Stimulated activated CD8-positive, alpha-beta memory T cell treated with anti-CD3 and anti-CD28 coated beads, Interleukin-2, amount 100 ng/mL, for 1 hour (primary cell): ENCODE measurements at places on chromosomes 12 and 14.

DNA sequence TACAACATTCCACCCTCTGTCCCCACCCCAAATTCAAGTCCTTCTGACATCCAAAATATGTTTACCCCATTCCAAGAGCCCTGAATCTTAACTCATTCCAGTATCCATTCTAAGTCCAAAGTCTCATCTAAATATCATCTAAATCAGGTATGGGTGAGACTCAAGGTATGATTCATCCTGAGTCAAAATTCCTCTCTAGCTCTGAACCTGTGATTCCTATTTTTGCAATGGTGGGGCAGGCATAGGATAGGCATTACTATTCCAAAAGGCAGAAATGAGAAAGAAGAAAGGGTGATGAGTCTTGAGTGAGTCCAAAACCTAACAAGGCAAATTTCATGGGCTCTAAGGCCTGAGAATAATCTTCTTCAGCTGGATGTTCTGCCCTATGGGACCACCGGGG lies 140.3 kb upstream of the FAR2 start:
- DNase-seq = no peak

- no peak for DNase-seq
Measured at GRCh38 chr14:63713764-63714163, 14.1 kb downstream of the SGPP1 start.

DNA sequence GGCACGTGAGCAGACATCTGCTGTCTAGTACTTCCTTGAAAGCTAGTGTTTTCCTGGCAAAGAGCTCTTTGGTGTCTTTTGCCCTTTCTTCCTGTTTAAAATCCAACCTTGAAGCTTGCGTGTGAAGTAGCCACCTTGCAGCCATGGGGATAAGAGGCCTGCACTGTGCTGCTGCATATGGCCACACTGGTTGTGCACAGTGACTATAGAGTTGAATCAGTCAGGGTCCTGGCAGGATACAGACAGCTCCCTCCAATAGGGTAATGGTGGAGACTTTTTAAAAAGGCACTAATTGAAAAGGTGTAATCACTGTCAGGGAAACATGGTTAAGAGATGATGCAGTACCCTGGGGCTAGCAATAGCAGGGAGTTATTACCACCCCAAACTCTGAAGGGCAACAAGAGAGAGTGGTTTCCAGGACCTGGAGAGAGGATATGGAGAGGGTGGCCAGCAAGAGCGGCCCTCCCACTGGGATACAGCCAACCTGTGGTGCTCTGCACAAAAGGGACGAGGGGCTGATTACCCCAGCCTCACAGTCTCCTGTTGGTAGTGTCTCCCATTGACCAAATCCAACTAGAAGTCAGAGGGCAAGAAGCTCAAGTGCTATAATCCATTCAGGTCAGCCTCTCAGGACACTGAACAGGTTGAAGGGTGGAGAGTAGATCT lies 4.8 kb upstream of the GLT8D2 start:
- no peak for DNase-seq

DNA sequence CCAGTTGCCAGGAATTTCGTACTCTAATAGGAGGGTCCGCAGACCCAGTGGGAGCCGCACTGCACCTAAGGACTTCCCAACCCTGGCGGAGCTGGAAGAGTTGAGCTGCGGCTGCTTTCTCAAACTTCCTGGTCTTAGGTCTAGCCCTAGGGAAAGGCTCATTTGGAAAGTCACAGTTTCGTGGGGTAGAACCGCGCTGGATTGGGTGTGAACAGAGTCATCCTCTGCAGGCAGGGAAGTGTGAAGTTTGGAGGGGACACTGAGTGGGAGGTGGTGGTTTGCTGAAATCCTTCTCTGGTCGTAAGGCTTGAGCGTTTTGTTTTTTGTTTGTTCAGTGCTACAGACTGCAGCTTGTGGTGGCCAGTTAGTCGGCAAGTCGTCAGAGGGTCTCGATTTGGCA lies 18.8 kb downstream of the PRKAB1 start:
- DNase-seq = no peak

GRCh38 chr14:21047378-21047781 lies 5.2 kb downstream of the RNASE7 start:
- no peak for DNase-seq

DNA sequence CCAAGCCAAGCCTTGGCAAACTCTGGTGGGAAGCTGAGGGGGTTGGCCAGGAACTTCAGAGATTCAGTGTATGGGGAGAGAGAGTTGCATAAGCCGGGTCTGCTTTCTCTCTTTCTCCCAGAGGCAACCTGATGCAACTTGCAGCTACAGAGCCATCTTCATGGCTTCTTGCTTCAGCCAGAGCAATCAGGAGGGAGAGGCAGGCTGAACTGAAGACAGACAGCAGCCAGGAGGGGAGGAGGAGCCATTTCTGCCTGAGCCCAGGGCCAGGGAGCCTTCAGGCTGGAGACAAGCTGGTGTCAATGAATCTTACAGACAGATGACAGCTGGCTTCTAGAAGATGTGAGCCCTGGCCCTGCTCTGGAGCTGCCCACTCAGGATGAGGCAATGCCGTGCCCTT lies 18.7 kb downstream of the NPC2 start:
- DNase-seq = no peak

DNA sequence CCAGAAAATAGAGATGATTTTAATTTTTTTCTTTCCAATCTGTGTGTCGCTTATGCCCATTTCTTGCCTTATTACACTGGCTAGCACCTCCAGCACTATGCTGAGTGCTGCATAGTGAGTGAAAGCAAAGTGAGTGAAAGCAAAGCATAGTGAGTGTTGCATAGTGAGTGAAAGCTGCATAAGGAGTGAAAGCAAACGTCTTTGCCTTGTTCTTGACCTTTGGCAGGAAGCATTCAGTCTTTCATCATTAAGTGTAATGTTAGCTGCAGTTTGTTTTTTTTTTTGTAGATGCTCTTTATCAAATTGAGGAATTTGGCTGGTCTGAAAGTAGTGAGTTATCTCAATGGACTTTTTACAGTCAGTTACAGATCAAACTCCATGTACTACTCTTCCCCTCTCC lies 6.9 kb upstream of the CORO1C start:
- DNase-seq = no peak

DNA sequence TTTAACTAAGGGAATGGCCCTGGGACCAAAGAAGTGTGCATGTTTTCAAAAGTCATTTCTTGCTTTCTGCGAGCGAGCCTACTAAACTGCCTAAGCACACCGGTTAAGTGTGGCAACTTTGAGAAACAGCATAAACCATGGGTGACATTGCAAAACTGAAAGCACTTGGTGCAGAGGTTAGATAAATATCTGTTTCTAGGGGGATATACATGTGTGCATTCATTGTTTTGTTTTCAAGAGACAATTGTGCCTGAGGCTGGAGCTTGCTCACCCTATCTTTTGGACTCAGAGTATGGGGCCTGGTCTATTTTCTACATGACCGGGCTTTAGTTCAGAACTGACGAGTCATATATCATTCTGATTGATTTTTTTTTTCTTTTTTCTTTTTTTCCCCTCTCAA lies 923.4 kb downstream of the NRXN3 start:
- DNase-seq = no peak

- no peak for DNase-seq
Measured at GRCh38 chr12:58139894-58140293, 198.5 kb downstream of the ATP23 start.

DNA sequence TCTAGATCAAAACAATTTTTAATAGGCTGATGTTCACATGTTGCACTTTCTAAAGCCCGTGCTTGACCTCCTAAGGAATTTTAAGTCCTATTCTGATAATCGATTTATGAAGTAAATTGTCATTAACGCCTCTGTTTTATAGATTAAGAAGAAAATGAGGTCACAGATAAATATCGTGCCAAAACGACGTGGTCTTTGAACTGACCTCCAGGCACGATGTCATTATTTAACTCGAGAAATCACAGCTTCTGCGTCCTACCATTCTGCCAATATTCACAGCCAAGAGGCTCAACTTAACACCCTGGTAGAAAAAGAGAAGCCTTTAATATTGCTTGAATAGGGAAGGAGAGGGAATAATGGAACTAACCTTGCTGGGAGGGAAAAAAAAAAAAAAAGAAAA lies 888 bp upstream of the EEA1 start:
- no peak for DNase-seq

DNA sequence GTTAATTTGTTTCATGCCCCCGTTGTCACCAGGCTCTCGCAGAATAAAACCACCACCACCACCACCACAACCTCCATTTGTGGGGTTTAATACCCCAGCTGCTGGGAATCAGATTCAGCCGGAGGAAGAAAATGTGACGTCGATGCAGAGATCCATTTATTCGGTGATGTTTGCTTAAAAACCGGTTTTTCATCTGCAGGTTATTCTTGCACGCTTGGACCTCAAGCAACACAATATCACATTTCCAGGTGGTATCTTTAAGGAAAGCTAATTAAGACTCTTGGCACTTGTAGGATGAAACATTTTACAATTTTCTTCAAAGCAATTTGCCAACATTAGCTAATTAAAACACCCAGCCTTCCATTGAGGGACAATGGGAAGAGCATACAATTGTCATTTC lies 39.8 kb downstream of the SPRING1 start:
- no peak for DNase-seq

DNA sequence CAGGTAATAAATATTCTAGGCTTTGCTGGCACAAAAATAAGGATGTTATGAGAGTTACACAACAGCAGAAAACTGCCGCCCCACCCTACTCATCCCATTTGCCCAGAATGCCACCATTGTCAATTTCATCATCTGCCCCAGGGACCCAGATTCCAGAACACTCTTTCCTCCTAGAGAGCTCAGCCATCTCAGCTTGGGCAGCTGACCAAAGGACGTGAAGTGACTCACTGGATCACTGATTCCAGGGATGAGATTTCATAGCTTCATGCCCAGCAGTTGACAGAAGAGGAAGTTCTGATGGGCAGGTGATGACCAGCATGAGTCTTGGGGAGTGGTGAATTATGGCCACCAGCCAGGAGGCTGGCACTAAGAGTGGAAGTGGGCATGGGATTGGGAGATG lies 450.3 kb downstream of the RMST start:
- DNase-seq = no peak

DNA sequence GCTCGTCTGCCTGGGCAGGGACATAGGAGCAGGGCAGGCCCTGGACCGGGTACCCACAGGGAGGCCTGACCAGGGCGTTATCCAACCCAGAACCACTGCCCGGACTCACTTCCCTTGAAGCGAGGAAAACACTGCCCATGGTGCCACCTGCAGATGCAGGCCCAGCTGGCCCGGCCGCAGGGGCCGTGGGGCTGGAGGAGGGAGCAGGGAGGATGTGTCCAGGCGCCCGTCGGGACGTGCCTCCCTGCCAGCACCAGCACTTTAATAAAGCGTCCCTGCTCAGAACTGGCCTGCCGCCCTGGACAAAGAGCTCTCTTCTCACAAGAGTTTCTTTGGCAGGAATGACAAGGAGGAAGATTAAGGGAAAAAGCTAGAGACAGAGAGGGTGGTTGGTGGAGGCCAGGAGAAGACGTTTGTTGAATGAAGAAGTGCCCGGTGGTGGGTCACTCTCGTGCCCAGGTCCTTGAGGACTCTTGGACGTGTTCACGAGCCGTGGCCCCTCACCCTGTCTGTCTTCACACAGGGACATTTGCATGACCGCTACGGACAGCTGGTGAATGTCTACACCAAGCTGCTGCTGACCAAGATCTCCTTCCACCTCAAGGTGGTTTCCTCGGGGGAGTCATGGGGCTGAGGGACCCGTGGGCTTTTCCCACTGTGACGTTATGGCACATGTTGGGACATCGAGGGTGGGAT lies 14.2 kb downstream of the HIP1R start:
- DNase-seq = no peak

- DNase-seq = no peak
Measured at GRCh38 chr12:115639648-115640012, 637.9 kb downstream of the MED13L start.

DNA sequence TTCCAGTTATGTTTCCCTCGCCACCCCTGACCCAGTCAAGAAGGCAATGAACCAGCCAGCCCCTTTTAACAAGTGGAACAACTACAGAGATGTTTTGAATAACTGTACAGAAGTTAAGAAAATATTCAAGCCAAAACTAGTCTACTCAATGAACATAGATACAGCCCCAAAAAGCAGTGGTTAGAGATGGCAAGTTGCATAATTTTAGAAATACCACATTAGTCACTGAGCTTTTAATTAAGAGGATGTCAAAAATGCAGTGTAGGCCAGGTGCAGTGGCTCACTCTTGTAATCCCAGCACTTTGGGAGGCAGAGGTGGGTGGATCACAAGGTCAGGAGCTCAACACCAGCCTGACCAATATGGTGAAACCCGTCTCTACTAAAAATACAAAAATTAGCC lies 27.2 kb downstream of the PROX2 start:
- DNase-seq = no peak

- no peak for DNase-seq
Measured at GRCh38 chr14:22314183-22314820, 274.7 kb downstream of the DAD1 start.

GRCh38 chr14:26984311-26985177 lies 386.7 kb upstream of the NOVA1 start:
- no peak for DNase-seq

DNA sequence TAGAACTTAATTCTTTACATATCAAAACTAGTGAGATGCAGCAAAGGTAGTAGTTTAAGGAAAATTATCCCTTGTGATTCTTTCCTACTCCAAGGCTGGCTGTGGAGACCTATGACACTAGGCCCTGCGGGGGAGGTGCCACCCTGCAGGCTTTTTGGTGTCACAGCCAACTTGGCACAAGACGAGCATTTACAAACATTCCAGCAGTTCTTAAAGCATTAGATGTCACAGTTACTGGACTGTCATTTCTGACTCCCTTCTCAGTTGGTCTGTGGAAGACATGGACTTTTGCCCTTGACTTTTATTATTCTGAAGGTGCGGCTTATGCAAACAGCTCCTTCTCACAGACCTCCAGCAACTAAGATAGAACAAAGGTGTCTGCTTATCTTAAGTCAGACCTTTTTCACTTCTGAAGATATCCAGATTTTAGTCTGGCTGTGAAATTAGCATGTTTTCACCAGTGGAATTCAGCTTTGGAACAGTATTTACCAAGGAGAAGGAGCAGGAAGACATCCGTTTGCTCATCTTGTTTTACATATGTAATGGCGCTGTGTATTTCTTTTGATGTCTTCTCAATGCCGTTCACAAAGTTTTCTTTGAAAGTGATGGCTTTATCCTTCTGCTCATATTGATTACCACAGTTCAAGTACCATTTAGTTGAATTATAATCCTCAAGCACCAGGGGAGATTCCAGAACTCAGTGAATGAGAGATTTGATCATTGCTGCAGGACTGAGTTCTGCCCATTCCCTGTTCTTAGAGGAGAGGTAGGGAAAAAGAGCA lies 17.9 kb downstream of the SRGAP1 start:
- no peak for DNase-seq

DNA sequence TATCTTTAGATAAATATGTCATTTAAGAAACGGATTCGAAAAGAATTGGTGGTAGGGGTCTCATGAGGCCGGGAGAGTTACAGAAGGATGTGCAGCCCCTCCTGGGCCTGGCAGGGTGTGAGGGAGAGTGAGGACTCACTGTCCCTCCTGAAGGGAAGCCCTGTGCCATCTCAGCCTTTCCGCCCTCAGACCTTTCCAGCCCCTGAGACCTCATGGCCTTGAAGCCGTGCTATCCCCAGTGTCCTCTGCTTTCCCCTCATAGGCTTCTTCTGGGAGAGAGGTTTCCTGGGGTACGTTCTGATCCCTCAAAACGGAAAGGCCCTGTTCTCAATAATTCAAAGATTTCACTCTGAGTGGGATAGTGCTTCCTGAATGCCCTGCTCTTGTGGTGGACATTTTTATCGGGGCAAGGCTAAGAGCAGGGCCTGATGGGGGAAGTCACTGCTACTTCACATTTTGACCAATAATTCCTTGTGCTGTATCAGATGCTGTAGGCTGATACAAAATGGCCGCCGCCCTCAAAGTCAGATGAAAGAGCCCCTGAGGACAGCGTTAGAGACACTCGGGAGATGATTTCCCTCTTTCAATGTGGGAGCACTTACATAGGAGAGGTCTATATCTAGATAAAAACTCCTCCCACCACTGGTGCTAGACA lies 1.3 kb downstream of the CD4 start:
- DNase-seq = no peak
